SJCRH30 (cell line): ENCODE measurements at places on chromosomes 6 and 20.
A peak's percentile ranks its signal among the peaks of the same experiment; 100 is the strongest.

DNA sequence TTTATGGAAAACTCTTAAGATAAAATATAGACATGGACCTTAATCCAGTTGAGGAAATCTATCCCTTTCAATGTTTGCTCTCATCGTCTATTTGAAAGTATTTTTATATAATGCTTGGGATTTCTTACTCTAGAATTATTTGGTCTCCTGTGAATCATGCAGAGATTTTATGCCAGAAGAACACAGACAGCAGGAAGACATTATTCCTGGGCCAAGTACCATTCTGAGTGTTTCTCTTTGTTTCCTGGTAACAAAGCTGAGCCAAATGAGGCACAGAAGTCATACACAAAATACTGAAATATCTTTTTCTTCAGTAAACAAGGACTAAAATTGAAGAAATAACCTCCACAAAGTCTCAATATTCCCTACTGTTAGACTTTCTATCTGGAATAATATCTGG, 538.2 kb upstream of the EYS start:
- no peak for DNase-seq

GRCh38 chr6:111813237-111813636, 60.0 kb downstream of the FYN start:
- no peak for DNase-seq

- peak; percentile 87 for DNase-seq
Measured at GRCh38 chr6:29632789-29633533, at the start of gene GABBR1. TSS of gene GABBR1 (minus strand) at chr6:29633183. CDS start at chr6:29632385, 798 bp downstream.

DNA sequence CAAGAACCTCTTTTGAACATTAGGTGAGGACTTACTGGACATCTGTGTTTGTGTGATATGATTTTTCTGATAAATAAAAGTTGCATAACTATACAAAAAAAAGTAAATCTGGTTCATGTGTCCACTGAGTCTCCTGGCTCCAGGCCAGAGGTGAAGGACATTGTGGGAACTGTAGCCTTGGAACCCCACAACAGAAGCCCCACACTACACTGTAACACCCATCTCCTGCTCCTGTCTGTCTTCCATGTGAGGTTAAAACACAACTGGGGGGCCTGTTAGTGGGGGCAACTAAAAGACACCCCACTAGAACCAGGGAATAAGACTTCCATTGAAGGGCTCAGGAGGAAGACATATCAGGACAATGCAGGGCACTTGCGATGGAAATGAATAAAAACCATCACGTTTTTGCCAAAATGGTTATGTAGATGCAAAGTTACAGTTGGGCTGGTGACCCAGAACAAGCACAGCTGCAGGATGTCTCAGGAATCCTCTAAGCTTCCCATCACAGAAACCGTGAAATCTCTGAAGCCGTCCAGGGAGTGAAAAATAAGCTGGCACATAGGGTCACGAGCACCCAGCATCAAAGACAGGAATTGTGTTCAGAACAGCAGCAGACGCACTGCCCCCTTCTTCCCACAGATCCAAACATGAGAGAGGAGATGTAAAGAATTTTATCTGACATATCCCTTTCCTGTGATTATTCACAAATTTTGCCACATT, 36.7 kb upstream of the PCSK2 start:
- peak; percentile 90 for DNase-seq

DNA sequence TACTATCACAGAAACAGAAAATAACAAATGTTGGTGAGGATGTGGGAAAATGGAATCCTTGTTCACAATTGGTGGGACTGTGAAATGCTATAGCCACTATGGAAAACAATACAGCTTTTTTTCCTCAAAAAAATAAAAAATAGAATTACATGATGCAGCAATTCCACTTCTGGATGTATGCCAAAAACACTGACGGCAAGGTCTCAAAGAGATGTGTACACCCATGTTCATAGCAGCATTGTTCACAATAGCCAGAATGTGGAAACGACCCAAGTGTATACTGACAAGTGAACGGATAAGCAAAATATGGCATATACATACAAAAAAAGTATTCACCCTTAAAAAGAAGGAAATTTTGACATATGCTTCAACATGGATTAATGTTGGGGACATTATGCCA, 213.4 kb downstream of the KHDC1L start:
- DNase-seq, result no peak

- no peak for DNase-seq
Measured at GRCh38 chr6:105051941-105052471, 95.1 kb downstream of the LIN28B start.

DNA sequence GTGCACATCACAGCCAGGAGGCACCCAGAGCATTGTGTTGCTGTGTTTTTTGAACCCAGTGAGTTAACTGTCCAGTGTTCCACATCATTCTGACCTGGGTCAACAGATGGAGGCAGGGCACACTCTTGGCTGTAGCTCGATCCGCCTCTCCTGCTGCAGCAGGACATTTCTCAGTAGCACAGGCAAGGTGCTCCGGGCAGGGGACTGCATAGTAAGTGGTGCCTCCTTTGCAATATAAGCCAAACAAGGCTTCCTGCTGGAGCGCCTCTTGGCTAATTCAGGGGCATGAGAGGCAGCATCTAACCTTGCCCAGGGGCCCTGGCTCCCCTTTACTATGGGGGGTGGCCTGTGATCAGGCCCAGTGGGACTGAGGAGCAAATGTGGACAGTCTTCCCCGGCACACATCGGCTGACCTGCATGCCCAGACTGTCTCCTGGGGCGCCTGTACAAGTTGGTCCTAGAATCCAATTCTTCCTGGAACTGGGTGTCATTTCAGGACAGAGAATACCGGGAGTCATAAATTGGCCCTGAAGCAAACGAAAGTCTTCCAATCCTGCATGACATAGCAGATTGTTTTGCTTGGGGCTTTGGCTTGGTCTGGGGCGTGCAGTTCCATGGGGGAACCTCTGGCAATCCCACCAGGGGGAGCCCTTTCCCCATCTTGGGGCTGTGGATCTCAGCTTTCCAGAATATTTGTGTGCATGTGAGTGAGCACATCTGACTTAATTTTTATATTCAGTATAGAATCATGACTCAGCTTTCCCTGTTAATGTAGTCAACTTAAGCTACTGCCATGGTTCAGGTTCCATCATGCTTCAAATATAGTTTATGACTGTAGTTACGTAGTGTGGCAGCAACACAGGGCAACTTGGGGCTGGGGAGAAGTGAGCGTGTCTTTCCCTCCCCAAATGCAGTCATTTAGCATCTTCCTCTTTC, 56.0 kb upstream of the DDR1 start:
- DNase-seq, result peak; percentile 88

DNA sequence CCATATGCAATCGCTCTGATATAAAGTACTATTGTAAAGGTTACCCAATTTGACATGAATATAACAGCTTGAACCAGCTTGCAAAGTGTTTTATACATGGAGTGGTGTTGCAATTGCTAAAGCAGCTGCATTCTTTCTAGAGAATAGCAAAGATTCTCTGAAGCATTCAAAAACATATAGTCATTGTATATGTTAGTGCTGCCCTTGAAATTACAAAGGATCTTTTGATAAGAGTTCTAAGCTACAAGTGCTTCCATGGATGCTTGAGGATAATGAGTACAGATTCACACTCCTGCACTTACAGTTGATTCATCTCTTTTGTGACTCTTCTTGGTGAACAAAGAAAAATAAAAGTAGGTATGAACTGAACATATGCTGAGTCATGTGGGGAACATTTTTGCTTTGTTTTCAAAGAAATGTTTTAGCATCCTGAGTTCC, 175.7 kb downstream of the ALDH8A1 start:
- no peak for DNase-seq

GRCh38 chr6:42627674-42628073, 63.8 kb downstream of the UBR2 start:
- DNase-seq, result no peak

DNA sequence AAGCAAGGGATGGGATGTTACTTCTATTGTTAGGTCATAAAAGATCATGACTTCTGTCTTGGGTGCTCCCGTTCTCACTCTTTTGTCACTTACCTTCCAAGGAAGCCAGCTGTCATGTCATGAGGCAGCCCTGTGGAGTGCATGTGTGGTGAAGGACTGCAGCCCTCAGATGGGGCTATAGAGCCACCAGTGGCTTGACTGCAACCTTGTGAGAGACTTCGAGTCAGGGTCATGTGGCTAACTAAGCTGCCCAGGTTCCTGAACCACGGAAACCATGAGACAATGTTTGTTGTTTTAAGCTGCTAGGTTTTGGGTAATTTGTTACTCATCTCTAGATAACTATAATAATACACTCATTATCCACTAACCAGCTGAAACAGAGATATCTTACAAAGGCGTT, 477.1 kb downstream of the BTBD3 start:
- DNase-seq, result peak; percentile 5

GRCh38 chr20:57678340-57678739, 31.5 kb downstream of the PMEPA1 start:
- DNase-seq, result no peak

DNA sequence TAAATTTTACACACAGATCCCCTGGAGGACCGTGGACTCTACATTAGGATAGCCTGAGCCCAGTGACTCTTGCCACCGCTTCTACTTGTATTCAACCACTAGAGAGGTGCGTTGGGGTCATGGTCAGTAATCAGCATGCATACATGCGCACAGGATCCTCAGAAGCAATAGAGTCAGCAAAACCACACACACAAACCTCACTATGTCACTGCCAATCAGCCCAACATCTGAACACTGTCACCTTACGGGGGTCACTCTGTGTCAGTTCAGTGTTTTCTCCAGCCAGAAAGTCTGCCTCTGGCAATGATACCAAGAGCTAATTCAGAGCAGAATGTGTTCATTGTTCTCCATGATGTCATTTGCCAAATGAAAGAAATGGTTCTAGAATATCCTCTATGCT, 225.3 kb downstream of the KHDC1L start:
- peak; percentile 36 for DNase-seq

DNA sequence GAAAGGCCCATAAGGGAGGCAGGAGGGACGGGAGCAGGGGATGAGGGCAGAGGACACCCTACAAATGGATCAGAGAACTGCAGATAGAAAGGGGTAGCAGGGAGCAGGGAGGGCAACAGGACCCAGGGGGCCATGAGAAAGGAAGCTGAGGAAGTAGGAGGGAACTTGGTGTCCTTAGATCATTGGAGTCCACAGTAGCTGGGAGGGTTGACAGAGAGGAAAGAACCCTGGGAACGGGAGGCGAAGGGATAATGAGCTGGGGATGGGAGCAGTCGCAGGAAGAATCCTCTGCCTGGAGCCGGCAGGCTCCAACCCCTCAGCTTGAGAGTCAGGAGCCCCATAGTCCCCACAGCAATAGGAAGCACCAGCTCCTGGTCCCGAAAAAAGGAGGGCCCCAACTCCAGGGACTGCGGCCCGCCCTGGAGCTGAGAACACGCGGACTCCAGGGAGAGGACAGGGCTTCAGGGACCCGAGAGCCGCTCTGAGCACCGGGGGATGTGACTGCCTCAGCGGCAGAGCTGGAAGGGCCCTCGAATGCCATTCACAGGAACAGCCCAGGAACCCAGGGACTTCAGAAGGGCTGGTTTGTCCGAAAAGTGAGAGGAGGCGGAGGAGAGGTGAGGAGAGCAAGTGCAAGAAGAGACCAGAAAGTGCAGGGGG, 32.7 kb downstream of the HLA-A start:
- DNase-seq, result no peak

GRCh38 chr6:14066782-14067406, 50.7 kb upstream of the CD83 start:
- DNase-seq, result no peak

DNA sequence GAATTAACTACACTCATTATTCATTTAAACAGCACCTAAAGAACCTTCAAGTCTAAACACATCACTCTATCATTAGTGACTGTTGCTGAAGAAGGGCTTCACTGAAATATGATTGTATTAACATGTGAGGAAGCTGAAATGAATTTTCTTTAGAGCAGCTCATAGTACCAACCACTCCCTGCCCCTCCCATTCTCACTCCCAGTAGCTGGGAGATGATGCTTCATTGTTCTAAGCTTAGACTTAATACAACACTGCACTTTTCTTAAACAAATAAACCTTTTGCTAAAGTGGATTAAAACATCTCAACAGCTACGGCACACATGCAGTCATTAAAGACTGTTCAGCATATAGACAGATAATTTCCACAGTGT, 63.1 kb downstream of the ATXN1 start:
- no peak for DNase-seq

DNA sequence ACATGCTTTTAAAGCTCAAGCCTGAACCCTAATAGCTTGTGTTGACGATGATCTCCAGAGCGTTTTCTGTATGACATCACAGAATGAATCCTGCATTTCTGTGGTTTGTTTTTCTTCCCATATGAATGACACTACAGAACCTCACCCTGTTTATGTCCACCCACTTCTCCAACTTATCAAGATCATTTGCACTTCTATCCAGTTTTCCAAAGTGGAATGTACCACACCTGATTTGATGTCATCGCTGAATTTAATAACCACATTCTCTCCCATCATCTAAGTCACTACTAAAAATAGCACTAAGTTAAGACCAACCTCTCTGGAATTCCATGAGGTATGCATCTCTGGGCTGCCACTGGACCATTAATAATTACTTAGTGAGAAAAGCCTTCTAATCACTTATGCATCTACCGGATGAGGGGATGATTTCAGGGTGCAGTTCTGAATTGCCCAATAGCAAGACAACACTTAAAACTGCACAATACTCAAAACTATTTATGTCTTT, 33.3 kb upstream of the CITED2 start:
- DNase-seq, result peak; percentile 43

DNA sequence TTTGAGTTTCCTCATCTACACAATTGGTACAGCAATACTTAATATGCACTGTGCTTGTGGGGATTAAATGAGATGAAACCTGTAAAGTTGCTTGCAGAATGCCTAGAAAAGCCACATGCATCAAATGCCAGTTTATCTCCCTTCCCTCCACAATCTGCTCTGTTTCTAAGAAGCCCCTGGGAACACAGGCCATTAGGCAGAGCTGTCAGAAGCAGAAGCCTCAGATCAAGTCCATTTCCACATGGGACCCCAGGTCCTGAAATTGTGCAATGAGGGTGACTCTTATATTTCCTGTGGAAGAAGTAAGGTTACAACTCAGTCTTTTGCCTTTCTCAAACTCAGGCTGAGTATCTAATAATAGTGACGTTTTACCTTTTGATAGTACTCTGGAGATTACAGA, 737.4 kb downstream of the KIF16B start:
- DNase-seq, result no peak

DNA sequence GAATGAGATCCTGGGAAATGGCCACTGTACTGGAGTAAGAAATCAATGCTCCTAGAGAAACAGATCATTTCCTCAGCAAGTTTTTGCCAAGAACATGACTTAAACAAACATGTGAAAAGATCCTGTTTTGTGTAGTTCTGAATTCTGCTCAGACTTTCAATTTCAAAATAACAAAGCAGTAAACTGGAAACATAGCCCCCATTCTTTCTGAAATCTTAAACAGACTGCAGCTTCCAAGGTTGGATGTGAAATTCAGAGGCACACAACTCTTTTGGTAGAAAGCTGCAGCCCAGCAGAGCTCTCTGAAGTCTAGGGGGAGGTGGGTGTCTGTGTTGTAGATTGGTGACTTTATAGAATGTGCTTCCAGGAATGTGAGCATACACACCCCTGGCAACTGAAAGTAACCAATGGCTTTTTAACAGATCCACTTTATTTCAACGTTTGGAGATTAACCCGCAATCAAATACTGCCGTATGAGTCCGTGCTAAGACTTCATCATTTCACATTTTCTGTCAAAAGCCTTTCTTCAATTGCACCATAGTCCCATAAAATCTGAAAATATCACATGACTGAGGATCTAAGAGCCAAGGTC, 86.4 kb downstream of the ATXN1 start:
- no peak for DNase-seq

GRCh38 chr20:21101932-21102575, 4.1 kb downstream of the LINC00237 start:
- DNase-seq, result no peak
